ENCODE measurements at places on chromosomes 4 and X.

DNA sequence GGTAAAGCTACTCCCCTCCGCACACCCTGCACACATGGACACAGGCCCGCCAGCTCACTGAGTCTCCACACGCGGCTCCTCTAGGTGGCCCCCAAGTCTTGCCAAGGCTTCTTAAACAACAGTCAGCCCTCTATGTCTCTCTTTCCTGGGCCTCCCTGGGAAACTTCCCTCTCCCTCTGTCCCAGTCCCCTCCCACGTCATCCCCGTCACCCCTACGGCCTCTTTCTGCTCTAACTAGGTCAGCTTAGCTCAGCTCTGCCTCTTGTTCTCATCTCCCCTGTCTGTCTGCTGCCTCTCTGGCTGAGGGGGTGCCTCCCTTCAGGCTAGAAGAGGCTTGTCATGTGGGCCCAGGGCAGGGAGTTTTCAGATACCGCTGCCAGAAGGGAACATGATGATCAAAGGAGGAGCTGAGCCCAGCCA is 38.8 kb downstream of the SEPTIN6 start:
- DNase-seq: peak; percentile 88

GRCh38 chr4:19623866-19624265 is 627.8 kb upstream of the SLIT2 start:
- peak; percentile 78 for DNase-seq

DNA sequence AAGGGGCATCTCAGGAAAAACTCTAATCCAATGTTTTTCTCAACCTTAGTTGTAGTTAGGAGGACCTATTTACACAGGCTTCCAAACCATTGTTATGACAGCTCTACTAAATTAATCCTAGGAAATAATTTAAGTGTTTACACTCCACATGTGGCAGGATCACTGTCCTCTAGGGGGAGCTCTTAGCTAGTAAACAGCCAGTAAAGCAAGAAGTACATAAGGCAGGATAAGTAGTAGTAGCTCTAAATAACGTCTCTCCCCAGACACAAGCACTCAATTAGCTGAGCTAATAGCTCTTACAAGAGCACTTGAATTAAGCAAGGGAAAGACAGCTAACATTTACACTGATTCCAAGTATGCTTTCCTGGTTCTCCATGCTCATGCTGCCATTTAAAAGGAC is 37.3 kb downstream of the NUDT11 start:
- peak; percentile 34 for DNase-seq

GRCh38 chr4:4631150-4631549 is 89.3 kb upstream of the STX18 start:
- no peak for DNase-seq

GRCh38 chr4:108094923-108095482 is 73.7 kb downstream of the LEF1 start:
- no peak for DNase-seq

DNA sequence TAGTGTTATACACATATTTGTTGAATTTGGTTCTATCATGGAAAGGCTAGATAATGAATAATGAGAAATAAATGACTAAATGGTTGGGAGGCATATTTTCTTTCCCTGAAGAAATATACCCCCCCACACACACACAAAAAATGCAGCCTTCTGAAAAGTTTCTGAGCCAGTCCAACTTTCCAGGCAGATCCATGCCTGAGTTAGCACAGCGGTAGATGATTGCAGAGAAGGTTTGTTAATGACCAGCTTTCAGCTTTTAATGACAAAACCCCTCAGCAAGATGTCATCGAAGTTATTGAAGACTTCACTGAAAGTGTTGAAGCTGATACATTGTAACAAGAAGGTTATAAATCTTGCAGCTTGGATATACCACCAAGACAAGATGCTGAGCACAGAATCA is 61.4 kb downstream of the GBA3 start:
- DNase-seq: no peak

GRCh38 chr4:151402145-151402865 is 6.7 kb upstream of the FHIP1A start:
- DNase-seq: no peak

DNA sequence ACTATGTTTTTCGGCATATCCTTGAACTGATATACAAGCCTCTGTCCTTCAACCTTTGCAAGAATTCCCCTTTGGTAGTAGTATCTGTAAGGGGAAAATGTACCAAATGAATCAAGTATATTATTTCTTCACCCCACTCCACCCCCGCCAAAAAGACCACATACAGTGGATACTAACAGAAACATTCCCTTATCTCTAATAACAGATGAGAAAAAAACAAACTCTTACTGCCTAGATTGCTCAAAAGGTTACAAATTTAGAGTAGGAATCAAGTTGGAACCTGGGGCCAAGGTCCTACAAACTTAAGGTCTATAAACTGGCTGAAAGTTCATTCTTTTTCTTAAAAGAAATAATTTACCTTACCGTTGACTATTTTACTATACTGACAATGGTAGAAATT is 45.0 kb downstream of the NOCT start:
- no peak for DNase-seq

GRCh38 chrX:132819711-132820264 is 138.6 kb downstream of the HS6ST2 start:
- no peak for DNase-seq

- peak; percentile 83 for DNase-seq
These were observed 3.1 kb downstream of the JADE1 start for GRCh38 chr4:128812442-128813235.
